ENCODE measurements at places on chromosomes 12 and 14.

DNA sequence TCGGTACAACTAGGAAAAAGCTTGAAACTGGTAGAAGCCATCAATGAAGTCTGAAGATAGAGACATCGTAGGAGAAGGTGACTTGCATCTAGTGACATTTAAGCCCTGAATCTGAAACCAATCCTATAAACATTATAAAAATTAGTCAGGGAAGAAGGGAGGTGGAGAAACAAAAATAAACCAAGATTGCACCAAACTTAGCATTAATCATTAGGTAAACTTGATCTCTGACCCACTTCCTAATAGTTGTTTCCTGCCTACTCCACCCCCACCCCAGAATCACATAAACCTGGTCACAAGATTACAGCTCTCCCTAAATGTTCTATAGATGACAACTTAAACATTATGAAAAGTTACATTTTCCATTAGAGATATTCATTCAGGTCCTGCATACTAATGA, 40.4 kb downstream of the TSPAN19 start:
- no peak for DNase-seq

DNA sequence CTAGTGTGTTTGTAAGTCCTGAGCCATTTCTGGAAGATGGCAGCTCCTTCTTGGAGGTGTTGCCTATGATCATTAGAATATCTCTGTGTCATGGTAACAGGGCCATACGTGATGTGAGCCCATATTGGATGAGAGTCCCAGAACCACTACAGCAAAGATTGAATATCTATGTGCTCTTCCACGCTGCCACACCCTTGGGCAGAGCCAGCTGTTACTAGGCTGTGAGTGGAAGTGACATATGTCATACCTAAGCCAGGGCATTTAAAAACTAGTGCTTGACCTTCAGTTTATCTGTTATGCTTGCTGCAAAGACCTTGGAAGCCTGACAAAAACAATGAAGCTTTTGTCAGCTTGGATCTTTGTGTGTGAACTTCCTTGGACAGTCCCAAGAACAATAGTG, 495.1 kb upstream of the CCDC196 start:
- no peak for DNase-seq

DNA sequence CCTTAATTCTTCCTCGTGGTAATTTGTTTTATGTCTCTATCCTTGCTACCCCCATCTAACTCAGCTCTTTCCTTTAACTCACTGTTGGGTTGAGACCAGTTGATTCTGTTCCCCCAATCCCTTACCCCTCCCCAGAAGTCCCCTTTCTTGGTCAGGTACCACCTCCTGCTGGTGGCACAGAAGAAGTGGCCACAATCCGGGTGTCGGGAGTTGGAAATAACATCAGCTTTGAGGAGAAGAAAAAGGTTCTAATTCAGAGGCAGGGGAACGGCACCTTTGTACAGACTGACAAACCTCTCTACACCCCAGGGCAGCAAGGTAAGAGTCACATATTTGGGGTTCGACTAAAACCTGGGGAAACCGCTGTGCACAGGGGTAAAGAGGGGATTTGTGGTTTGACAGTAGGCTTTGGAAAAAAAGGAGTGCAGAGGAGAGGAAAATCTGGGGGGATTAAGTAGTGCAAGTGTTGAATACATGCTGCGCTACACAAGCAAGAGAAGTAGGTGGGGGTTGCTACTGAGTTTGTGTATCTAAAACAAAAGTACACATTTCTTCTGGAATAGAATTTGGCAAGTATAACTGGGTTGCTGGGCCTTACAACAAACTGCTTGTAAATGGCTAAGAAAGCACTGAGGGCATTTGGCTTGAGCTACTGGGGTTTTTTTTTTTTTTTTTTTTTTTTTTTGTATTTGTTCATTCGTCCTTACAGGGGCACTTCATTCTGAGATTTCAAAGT, 1.3 kb downstream of the A2ML1 start:
- no peak for DNase-seq

DNA sequence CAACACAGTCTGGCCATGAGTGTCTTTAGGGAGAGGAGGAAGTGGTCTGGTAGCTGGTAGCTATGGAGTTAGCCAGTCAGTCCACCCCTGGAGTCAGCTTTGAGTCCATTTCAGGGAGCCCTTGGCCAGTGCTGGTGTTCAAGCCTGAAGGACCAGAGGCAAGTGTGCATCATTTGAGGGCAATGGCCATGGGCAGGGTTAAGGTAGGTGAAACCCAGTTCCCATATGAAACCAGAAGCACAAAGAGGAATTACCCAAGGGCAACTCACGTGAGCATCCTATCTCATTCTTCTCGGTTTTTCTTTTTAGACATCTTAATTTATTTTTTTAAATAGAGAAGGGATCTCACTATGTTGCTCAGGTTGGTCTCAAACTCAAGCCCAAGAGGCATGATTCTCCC, 61.3 kb upstream of the ACTN1 start:
- no peak for DNase-seq

GRCh38 chr12:132023658-132024057, 73.9 kb downstream of the EP400 start:
- DNase-seq: no peak

- no peak for DNase-seq
Measured at GRCh38 chr12:109097140-109097434, 310 bp upstream of the UNG start.

DNA sequence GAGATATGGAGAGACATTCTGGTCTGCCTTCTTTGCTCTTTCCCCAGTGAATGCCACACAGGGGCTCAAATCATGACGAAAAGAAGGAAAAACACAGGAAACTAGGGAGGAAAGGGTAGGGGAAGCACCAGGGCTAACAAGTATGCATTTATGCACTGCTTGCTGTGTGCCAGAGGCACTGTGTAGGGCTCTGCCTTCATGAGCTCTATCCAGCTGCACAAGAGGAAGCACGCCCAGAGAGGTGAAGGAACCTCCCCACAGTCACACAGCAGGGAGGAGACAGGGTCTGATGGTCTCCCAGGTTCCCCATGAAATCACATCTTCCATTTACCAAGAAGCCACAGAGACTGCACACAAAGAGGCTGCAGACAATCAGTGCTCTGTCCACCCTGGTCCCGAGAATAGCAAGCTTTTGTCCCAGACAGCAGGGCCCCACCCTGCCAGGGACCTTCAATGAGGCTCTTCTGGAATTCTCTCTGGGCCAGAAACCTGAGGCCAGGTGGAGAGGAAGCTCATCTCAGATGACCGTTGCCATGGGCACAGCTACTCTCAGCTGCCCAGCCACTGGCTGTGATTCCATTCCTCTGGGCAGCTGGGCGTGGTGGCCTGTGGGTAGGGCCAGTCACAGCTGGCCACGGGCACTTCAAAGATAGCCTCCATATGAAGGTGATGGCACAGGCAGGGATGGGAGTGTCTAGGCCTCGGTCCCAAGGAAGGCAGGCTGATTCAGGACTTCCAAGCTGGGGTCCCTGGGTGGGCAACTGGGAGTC, 7.3 kb upstream of the TRPV4 start:
- DNase-seq: no peak

- no peak for DNase-seq
Measured at GRCh38 chr12:12240662-12241340, 26.0 kb downstream of the LRP6 start.

DNA sequence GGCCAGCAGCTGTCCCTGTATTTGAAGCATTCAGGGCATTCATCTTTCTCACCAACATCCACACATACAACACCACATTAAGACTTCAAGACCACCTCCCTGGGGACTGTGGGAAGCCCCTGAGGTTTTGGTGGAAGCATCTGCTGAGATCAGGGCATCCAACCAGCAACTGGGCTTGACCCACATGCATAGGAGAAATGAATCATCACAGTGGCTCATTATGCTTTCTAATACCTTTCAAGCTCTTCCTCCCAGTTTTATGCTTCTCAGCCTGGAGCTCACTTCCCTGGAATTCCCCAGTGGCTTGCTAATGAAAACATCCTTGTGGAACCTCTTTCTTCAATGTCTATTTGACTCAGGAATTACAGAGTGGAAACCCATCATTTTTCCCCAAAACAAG, 21.4 kb upstream of the CMKLR1 start:
- DNase-seq: no peak

GRCh38 chr12:479161-479560, 19.4 kb downstream of the B4GALNT3 start:
- no peak for DNase-seq

- no peak for DNase-seq
Measured at GRCh38 chr14:104873380-104874055, 8.4 kb downstream of the CEP170B start.

GRCh38 chr14:75549169-75549568, 26.9 kb downstream of the BATF start:
- no peak for DNase-seq

GRCh38 chr12:123165537-123165936, 14.6 kb upstream of the PITPNM2 start:
- no peak for DNase-seq

GRCh38 chr14:103298620-103299019, 35.4 kb upstream of the EIF5 start:
- no peak for DNase-seq

GRCh38 chr12:97778111-97778510, 315.5 kb downstream of the RMST start:
- no peak for DNase-seq

DNA sequence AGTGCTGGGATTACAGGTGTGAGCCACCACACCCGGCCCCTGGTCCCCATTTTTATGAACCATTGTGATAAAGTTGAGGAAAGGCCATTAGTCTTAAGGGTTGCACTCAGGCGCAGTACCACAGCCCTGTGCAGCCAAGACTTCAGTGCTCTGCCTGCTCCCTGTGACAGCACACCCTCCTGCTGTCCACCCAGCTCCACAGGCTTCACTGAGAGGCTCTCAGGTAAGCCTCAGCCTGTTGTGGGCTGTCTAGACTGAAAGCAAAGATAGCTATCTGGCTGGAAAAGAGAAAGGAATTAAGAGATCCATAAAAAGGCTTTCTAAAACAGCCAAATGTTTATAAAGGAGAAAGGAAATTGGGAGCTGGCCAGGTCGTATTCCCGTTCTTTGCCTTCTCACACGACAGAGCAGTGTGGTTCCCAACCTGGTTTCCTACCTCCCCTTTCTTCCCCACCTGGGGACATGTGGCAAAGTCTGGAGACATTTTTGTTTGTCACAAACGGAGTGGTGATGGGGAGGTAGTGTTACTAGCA, 19.1 kb upstream of the DNM1L start:
- no peak for DNase-seq

DNA sequence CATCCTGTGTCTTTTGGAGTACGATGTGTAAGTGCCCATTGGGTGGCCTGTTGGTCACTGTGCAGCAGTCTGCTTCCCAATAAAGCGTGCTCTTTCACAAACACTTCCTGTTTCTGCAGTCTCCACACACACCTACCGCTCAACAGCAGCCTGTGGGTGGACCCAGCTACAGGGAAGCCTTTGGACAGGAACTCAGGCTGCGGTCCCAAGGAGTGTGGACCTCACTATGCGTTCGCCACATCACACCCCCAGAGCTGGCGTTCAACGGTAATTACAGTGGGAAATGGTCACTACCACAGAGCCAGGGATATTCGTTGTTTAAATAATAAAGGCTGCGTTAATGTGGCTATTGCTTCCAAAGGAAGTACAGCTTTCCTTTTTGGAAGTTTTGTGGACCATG, 16.2 kb downstream of the PSMC1 start:
- no peak for DNase-seq

- peak; percentile 76 for DNase-seq
Measured at GRCh38 chr14:99237288-99237687, 34.7 kb downstream of the BCL11B start.

DNA sequence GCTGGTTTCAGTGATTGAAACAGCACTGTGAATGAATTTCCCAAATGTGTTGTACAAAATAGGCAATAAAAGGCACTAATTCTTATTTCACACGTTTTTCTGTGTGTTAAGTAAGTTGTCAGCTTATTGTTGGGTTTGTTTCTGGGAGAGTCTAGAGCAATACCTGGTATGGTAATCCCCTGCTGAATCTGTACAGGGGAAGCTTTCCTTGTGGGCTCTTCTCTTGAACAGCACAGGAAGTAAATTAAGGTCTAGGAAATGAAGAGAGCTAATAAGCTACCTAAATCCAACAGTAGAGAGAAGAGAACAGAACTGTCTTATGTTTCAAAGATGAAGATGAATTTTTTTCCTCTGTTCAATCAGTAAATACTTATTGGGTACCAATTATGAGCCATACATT, 406.7 kb downstream of the TMTC2 start:
- DNase-seq: no peak

DNA sequence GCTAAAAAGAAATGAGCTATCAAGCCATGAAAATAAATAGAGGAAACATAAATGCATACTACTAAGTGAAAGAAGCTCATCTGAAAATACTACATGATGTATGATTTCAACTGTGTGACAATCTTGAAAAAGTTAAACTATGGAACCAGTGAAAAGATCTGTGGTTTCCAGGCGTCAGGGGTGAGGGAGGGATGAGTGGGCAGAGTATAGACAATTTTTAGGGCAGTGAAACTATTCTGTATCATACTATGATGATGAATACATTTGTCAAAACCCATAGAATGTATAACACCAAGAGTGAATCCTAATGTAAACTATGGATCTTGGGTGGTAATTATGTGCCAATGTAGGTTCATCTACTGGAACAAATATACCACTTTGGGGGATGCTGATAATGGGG, 21.3 kb downstream of the SPX start:
- DNase-seq: no peak

DNA sequence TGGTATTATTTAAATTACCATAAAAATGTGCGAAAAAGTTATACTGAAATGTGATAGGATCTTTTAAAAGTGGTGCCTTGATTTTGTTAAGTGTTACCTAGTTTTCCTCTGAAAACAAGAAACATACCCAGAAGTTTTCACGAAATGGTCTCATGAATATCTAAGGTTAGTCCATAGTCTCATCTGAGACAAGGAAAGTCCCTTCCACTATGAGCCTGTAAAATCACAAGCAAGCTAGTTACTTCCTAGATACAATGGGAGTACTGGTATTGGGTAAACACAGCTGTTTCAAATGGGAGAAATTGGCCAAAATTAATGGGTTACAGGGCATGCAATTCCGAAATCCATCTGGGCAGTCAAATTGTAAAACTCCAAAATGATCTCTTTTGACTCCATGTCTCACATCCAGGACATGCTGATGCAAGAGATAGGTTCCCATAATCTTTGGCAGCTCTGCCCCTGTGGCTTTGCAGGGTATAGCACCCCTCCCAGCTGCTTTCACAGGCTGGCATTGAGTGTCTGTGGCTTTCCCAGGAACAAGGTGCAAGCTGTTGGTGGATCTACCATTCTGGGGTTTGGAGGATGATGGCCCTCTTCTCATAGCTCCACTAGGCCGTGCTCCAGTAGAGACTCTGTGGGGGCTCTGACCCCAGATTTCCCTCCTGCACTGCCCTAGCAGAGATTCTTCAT, 271.4 kb downstream of the NAV3 start:
- DNase-seq: no peak

DNA sequence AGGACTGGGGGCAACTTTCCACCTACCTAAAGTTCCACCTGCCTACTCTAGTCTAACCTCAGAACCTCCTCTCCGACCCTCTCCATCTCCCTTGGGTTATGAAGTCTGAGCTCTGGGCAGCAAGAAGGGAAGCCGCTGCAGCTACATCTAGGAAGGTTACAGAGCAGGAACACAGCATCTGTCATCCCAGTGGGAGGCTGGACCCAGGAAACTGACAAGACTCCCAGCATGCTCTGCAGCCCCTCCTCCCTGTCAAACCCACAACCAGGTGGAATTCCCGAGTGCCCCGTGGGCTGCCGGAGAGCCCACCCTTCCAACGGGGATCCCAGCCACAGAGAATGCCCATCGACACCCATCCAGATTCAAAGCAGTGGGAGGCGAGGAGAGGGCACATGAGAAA, 2.1 kb downstream of the TESC start:
- no peak for DNase-seq
